NCI-H524 treated with DMSO at 0.1 percent for 48 hours (cell line): ENCODE measurements at places on chromosomes 5 and 9.

DNA sequence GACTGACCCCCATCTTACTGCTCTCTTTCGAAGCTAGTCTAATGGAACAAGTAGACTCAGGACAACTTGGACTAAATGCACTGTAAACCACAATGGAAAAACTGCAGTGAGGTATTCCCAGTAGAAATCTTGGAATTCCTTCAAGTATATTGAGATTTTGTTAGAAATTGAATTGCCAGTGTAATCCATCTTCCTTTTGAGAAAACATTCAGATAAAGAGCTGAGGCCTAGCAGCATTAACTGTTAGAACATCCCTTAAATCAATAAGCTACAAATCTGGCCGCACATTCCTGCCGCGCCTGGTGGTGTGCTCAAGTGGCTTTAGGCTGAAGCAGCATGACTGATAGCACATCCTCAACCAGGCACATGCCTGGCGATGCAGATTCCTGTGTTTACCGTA lies 29.3 kb downstream of the PPIC start:
- no peak for DNase-seq

- no peak for DNase-seq
Observed at GRCh38 chr9:113648048-113648447, 184.5 kb downstream of the RGS3 start.

- no peak for DNase-seq
Observed at GRCh38 chr5:143164557-143164956, 238.9 kb downstream of the NR3C1 start.

DNA sequence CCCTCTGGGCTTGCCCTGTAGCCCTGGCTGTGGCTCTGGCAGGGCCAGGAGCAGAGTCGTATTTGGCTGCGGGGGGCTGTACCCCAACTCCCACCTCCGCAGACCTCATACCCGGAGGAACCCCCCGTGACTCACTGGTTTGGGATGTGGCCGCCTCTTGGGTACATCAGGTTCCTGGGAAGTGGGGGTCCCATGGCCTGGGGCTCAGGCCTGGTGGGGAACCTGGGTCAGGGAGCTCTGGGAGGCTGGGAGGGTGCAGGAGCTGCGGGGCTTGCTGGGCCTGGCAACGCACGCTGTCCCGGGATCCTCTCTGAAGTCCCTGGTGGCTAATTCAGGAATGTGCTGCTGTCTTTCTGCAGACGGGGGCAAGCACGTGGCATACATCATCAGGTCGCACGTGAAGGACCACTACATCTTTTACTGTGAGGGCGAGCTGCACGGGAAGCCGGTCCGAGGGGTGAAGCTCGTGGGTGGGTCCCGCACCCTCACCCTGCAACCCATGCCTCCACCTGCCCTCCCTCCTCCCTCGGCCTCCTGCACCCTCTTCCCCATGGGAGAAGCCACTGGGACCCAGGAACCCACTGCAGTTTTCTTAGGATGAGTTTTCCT lies 2.4 kb downstream of the LCN1 start:
- DNase-seq = no peak

DNA sequence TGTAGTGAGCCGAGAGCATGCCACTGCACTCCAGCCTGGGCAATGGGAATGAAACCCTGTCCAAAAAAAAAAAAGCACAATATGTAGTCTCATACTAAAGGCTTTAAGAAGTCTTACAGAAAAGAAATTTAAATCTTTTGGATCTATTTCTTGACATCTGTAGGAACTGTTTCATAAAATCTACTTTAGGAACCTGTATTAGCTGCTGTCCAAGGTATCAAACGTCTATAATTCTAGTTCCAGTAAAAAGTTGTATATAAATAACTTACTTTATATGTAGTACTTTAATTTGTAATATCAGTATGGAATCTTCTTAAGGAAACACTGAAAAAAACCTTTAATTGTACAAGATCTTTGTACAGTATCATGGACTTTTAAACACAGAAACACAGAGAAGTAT lies 106.8 kb upstream of the RASGRF2 start:
- no peak for DNase-seq

- no peak for DNase-seq
Observed at GRCh38 chr9:3398232-3398648, 127.6 kb downstream of the RFX3 start.

GRCh38 chr5:174872271-174872670 lies 147.9 kb downstream of the MSX2 start:
- DNase-seq = no peak

- DNase-seq = no peak
Observed at GRCh38 chr5:77329664-77330430, 119.4 kb downstream of the PDE8B start.

GRCh38 chr5:96729156-96729555 lies 67.0 kb downstream of the CAST start:
- no peak for DNase-seq
